ENCODE measurements at places on chromosomes 6 and 20.

DNA sequence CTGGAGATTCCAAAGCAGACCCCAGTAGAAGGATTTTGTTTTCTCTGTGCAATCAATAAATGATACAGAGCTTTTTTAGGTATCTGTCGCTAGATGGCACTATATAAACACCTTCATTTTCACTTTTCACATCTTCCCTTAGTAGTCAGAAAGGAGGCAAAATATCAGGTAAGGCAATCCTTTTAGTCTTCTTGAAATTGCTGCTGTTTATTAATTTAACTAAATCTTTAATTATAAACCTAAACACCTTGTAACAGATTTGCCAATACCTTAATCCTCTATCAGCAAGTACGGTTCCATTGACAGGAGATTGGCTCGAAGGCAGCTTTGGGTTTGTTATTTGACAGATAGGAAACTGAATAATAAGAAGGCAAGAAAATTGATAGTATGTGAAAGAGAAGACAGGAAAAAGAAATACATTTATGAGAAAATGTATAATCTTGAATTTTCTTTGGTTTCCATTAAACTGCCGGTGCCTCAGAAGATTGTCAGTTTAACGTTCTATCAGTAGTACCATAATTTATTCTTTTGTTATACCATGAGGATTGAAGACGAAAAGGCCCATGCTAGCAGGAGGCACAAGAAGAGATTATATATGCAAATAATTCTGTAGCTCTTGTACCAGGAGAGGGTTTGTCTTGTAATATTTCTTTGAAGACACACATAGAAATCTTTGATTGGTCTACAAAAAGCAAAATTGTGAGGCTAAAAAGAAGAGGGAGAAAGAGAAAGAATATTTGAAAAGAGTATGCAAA lies 23.5 kb upstream of the IBTK start:
- no peak for DNase-seq

GRCh38 chr6:97459986-97460385 lies 177.0 kb upstream of the MMS22L start:
- no peak for DNase-seq

DNA sequence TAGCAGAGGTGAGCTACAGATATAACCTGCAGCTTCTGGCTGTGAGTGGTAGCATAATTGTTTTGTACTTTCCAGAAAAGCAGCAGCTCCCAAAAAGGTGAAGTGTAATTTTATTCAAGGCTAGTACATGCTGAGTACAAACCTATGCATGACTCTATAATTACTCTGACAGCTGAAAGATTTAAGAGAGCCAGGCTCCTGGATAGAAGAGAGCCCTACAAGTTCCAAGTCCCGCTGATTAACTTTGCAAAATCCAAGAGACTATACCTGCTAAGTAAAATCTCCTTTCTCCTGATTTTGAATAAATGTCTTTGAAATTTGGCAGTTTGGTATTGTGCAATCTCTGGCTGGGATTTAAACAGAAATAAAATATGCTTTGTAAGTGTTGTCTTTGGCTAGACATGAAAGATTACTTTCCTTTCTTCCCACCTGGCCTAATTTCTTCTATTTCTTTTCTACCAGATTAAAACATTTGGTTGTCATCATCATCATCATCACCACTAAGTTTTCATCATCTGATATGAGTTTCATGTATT lies 79.5 kb downstream of the CTNNBL1 start:
- DNase-seq = no peak

GRCh38 chr20:25491446-25492038 lies 84.1 kb downstream of the GINS1 start:
- no peak for DNase-seq

DNA sequence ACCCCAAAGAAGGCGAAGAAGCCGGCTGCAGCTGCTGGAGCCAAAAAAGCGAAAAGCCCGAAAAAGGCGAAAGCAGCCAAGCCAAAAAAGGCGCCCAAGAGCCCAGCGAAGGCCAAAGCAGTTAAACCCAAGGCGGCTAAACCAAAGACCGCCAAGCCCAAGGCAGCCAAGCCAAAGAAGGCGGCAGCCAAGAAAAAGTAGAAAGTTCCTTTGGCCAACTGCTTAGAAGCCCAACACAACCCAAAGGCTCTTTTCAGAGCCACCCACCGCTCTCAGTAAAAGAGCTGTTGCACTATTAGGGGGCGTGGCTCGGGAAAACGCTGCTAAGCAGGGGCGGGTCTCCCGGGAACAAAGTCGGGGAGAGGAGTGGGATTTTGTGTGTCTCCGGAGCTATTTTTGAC lies 69.6 kb downstream of the HFE start:
- peak; percentile 75 for DNase-seq

- no peak for DNase-seq
These were observed 15.9 kb upstream of the ADGRF1 start for GRCh38 chr6:47057830-47058540.

DNA sequence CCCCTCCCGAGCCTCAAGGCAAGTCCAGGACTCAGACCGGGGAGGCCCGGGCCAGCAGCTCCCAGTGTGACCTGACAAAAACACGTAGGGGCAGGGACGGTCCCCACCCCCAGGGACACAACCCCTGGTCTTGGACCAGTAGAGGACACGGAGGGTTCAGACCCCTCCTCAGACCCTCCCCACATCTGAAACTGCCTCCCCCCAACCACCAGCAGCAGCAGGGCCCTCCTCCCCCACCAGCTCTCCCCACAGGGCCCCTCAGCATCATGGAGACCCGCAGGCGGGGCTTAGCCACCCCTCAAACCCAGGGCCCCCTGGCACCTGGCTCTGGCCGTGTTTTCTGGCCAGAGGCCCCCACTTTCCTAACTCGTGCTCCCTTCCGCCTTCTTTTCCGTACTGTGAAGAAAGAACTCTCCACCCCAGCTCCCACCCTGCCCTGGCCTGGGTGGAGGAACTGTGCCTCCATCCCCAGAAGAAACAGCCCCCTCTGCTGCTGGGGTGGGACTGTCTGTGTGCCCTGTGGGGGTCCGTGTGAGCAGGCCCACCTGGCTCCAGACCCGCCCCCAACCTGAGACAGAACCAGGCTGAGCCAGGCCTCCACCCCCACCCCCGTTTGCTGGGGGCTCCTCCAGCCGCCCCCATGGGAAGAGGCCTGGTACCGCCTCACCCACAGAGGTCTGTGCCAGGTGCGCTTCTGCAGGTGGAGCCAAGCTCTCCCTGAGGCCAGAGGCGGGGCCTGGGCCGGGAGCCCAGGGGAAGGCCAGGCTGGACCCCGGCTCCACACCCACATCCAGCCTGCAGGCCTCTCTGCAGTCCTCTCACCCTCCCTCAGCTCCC lies 39.0 kb upstream of the MDFI start:
- no peak for DNase-seq

DNA sequence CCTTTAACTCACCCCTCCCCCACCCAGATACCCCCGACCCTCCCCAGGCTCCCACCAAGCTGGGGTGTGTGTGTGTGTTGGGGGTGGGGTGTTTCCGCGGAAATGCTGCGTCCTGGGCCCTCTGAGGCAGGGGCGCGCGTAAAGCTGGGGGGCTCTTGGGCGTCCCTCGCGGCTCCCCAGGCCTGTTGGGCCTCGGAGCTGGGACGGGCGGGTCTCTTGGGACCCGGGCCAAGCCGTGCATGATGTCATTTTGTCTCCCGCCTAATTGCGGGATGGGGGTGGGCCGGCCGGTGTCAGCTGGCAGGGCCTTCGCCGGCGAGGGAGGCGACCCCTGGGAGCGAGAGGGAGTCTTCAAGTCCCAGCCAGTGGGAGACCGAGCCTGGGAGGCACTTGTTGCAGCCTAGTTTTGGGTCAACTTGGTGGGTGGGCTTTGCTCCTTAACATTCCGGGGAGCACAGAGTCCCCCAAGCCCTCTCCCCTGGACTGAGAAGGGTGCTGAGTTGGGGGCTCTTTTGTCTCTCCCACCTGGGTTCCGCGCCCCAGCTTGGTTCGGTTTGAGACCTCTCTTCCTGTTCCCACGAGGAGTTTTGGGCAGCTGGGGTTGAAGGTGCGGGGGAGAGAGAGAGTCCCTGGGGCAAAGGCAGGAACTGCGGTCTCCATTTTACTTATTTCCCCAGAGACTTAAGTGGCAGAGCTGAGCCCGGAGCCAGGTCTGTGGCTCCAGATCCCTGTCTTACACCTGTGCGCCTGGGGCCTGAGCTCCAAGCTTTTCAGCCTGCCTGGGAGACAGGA lies 623 bp downstream of the MYBL2 start:
- no peak for DNase-seq

GRCh38 chr6:66896415-66896814 lies 1189.4 kb upstream of the EYS start:
- no peak for DNase-seq
